Right renal cortex interstitium (tissue), 3 donors: ENCODE measurements at places on chromosomes 2 and 18. TPM values are rescaled to one million over a fixed set of nuclear protein-coding genes. Genes with fewer than 3 reads are reported as not detected.

The INPP1 gene
- 10.8 TPM for polyA plus RNA-seq

The TUBA3E gene
- 0.12 TPM for polyA plus RNA-seq

GRCh38 chr18:9418047-9418690 is 57.1 kb upstream of the RALBP1 start:
- no peak for DNase-seq

DNA sequence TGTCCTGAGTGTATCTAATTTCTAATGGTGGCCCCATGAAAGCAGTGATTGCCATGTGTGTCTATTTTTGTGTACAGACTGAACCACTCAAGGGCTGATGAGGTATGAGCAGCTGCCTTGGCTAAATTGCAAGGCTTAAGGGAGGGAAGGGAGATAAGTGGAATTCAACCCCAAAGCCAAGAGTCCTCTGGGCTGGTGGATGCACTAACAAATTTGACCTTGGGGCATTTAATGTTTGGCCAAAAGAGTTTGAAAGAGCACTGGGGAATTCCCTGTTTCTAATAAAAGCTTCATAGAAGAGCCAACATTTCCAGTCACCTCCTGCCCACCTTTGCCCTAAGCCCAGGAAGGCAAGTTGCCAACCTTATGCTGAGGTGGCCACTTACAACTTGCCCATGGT is 172.1 kb downstream of the SETBP1 start:
- DNase-seq = no peak

GRCh38 chr2:66899648-66900047 is 464.7 kb downstream of the MEIS1 start:
- DNase-seq = no peak
